ENCODE measurements at places on chromosomes 6 and 20.

DNA sequence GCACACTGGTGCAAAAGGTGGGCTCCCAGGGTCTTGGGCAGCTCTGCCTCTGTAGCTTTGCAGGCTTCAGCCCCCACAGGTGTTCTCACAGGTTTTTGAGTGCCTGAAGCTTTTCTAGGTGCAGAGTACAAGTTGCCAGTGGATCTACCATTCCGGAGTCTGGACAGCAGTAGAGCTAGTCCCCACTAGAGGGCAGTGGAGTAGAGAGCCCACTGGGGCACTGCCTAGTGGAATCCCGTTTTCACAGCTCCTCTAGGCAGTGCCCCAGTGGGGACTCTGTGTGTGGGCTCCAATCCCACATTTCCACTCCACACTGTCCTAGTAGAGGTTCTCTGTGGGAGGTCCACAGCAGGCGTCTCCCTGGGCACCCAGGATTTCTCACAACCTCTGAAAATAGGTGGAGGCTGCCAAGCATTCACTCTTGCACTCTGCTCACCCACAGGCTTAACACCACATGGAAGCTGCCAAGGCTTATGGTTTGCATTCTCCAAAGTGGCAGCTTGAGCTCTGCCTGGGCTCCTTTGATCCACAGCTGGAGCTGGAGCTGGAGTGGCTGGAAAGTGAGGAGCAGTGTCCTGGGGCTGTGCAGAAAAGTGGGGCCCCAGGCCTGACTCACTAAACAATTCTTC, 86.3 kb upstream of the PROKR2 start:
- H3K36me3 ChIP-seq = no peaks in the 10 kb centered on the region
- no peak overlapping the region for H3K4me3 ChIP-seq
- peak; percentile 37 for DNase-seq
- H3K4me1 ChIP-seq = no peaks in the 10 kb centered on the region

- DNase-seq = no peak
- no peak overlapping the region for H3K4me3 ChIP-seq
- no peaks in the 10 kb centered on the region for H3K36me3 ChIP-seq
- no peaks in the 10 kb centered on the region for H3K4me1 ChIP-seq
- no peak overlapping the region for H3K27ac ChIP-seq
These were observed 89.4 kb downstream of the CLVS2 start for GRCh38 chr6:123085403-123085802.

DNA sequence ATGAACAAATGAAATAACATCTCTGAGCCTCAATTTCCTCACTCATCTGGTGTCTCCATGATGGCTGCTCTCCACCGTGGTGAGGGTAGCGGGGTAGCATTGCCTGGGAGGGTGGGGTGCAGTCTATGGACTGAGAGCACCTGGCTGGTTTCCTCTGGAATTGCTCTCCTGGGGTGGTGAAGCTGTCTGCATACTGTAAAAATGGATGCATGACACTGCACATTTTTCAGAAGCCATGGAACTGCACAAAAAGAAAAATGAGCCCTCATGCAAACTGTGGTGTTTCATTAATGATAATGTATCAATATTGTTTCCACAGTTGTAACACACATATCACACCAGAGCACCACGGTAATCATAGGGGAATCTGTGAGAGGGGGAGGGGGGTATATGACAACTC, 12.1 kb upstream of the ITPR3 start:
- no peak for DNase-seq
- no peak overlapping the region for H3K27ac ChIP-seq
- no peaks in the 10 kb centered on the region for H3K27me3 ChIP-seq
- no peak overlapping the region for H3K4me3 ChIP-seq
- H3K4me1 ChIP-seq = no peaks in the 10 kb centered on the region

DNA sequence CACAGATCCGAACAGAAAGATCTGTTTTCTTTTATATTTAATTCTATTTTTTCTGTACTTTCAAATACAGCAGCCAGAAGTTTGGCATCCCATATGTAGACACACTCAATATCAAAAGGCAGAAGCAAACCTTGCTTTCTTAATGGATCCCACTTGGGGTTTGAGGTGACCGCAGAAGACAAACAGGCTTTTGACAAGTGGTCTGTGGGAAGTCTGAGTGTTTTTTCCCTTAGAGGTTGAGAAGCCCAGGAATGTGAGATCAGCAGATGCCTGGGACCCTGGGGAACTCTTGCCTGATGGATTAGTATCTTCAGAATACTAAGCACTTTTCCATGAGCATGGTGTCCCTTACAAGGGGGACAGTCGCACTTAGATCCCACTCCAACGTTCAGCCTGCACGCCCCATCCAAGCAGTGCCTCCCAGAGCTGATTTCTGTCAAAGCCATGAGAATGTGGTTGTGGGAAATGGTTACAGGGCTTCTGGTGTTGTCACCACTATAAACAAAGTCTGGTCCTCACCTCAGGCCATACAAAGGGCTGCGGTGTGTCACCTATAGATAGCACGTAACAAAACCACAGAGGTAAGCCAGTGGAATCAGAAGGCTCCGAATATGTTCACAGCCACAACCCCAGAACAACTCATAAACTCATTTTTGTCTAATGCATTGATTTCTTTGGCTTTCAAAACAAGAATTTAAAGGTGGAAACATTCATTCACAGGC, 12.7 kb downstream of the IL17F start:
- no peak overlapping the region for H3K4me3 ChIP-seq
- no peak overlapping the region for H3K27ac ChIP-seq
- DNase-seq = no peak
- no peaks in the 10 kb centered on the region for H3K27me3 ChIP-seq
- H3K4me1 ChIP-seq = peaks cover 14% of the 10 kb centered on the region
- H3K36me3 ChIP-seq = no peaks in the 10 kb centered on the region

DNA sequence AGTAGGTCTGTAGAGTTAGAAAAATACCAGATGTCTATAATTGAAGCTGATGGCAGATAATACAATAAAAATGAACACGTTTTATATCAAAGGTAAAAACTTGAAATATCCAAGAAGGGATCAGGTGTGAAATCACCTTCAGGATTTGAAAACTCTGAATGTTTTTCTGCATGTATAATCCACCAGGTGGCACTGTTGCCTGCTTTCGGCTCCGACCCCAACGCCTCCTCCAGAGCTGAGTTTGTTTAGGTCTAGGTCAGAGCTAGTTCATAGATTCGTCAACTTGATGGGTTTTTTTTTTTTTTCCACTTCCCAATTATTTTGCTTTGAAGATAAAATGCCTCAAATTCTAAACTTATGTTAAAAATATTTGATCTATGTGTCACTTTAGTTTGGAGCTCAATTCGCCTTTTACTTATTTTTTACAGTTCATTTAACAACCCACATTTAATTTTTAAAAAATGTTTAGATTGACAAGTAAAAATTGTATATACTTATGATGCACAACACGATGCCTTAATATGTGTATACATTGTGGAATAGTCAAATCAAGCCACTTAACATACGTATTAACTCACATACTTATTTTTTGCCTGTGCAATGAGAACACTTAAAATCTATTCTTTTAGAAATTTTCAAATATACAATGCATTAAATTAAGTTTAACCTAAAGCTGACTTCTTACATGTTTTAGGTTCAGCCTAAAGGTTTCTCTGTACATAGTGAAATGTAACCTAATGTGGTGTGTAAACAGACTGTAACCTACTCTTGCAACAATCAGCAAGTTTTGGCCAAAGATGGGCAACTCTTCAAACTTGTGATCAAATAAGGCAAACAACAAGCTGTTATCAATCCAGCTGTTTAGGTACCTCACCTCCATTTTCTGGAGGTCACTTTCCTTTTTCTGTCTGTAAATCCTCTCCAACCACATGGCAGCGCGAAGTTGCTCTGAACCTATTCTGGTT, 39.4 kb upstream of the ENPP4 start:
- no peak overlapping the region for H3K4me3 ChIP-seq
- no peaks in the 10 kb centered on the region for H3K4me1 ChIP-seq
- no peaks in the 10 kb centered on the region for H3K36me3 ChIP-seq
- no peaks in the 10 kb centered on the region for H3K27me3 ChIP-seq

GRCh38 chr6:34393191-34393965, 909 bp upstream of the NUDT3 start:
- DNase-seq = no peak
- no peaks in the 10 kb centered on the region for H3K27me3 ChIP-seq
- peak overlapping the region; percentile 69 for H3K4me3 ChIP-seq
- peaks cover 33% of the 10 kb centered on the region for H3K4me1 ChIP-seq
